ENCODE measurements at places on chromosomes 3 and 15.

- no peak for DNase-seq
Observed at GRCh38 chr3:63791974-63792373, 27.1 kb upstream of the C3orf49 start.

- no peak for DNase-seq
Observed at GRCh38 chr3:69105320-69105719, 17.1 kb downstream of the LMOD3 start.

- no peak for DNase-seq
Observed at GRCh38 chr3:71152892-71153265, 430.6 kb downstream of the FOXP1 start.

GRCh38 chr3:48915296-48915695, 3.3 kb upstream of the ARIH2 start:
- no peak for DNase-seq

DNA sequence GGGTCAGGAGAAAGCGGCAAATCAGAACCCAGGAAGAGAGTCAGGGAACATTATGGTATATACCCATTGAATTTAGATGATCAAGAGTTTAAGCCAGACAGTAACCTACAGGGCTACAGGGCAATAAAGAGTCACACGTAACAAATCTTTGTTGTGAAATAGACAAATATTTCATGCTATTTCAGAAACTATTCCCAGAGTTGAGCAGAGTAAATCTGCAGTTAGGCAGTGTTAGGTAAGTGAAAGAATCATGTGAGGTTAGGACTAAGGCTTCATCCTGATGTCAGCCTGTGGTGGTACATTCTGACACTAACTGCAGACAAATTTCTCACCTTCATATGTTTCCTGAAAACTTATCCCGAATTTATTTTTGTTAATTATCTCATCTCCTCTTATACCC, 153.0 kb downstream of the UBE2E2 start:
- DNase-seq = no peak

DNA sequence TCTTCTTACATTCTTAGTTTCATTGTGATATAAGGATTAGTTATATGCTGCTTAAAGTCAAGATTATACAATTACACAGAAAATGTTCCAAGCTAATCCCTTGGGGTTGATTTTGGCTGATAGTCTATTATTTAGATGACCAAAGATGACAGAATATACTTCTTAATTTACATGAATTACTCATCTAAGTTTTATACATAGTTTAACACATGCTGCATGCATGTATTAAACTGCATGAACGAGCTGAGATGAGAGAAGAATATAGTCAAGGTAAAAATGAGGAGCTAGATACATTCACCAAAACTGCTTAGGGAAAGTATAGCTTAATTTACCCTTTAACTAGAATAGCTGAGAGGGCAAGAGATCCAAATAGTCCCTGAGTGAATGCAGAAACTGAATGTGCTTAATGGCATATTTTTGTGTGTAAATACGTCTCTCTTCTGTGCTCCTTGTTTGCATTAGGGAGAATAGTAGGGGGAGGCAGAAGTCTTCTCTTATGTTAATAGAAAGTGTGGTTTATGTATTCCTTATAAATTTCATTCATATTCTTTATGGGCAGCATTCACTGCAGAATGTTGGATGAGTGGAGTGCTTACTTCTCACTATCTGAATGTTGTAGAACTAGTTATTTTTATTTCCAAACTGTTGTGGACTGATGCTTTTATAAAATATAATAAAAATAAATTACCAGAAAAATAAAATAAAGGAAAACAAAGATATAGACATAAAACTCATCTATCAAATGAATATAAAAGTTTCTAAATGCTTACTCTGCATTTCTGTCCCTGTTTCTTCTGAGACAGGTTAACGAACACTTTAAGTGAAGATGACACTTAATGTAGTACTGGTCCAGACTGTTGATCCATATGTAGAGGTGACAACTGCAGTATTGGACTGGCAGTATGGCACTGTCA, 327.8 kb downstream of the RBMS3 start:
- DNase-seq = no peak

DNA sequence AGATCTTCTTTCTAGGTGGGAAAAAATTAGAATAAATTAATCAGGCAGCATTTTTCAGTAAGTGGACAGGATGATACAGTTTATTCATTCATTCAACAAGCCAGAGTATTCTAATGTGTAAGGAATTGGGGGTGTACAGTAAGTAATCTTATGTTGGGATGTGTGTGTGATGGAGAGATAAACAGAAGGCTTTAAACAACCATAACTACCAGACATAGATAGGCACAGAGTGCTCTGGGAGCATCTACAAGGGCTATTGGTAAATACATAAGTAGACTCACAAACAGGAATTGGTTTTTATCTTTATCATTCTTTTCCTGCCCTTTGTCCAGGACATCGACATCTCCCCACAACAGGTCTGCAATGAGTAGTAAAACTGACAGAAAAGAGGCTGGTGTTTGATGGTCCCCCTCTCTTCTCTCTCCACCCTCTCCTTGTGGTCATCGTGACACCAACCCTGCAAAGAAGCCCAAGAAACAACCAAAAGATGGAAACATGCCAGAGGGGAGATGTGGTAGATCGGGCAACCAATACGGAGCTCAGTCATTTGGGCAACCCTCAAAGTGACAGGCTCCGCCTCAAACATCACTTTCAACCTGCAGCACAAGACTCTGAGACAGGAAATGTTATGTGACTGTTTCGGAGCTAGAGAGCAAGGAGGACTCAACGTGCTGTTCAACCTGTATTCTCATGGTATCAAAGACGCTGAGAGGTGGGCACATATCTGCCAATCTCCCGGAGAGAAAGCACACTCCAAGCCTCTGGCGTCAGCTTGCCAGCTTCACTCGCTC, 28.7 kb upstream of the B3GNT5 start:
- no peak for DNase-seq

DNA sequence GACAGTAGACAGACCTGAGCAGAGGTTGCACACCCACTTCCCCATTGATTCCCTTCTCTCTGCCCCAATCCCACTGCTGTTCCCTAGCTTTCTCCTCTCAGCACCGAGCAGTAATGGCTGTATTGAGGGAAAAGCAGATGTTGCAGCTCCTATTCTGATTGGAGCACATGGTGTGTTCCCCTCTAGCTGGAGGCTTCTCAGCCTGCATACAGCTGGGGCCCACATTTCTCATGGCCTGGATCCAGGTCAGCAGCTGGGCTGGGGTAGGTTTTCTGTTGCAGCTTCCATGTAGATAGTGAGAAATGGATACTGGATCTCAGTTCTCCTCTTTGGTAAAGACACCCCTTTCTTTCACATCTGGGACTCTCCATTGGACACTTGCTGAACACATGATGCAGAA, 50.1 kb downstream of the RYR3 start:
- no peak for DNase-seq

DNA sequence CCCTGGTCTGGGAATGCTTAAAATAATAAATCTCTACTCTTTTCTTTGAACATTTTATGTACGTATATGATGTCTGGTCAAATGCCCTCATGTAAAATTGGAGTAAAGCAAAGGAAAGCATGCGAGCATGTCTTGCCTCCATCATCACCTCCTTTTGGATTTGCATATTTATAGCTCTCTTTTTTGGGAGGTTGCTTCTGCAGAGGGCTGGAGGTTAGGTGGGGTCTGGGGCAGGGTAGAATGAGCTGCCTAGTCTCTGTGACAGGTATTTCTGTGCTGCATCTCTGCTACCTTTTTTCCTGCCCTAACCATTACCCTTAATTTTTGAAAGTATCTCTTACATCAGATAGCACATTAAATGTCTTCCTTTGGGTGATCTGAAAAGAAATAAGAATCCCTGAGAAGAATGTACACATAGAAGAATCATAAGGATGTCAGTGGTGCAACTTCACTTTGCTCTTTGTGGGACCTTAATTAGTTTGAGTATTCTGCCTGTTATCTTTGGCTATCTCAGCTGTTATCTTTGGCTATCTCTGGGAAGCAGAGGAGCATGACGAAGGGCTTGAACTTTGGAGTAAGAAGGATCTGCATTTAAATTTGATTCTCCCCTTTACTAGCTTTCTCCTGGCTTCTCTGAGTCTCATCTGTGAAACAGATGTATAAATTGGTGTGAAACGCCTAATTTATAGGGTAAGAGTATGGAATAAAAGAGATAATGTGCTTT, 40.2 kb downstream of the PPM1L start:
- no peak for DNase-seq

DNA sequence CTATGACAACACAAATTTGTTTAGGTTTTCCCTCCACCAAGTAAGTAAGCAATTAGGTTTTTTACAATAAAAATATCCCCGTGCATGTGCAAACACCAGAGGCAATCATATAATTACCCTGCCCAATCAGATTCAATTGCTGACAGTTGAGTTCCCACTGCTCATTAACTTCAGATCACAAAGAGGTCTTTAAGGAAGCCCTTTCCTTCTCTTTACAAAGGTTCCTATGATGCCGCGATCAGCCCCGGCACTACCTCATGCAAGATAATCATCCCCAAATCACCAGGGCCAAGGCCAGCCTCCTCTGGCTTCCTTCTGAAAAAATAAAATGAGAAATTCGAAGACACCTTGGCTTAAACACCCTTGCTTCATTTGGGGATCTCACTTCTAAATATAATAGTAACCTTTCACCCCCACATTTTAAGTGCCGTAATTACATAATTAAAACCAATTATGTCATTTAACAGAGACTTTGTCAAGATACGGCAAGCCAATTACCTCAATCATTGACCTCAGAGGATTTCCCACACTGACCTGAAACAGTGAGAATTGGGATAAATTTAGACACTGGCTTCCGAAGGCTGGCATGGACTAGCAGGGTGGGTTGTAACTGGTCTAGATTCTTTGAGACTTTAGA, 121.3 kb upstream of the WNT5A start:
- no peak for DNase-seq

Measured in stimulated activated CD4-positive, alpha-beta T cell treated with anti-CD3 and anti-CD28 coated beads, Interleukin-12 subunit alpha, Interleukin-12 subunit beta, amount 100 ng/mL, for 4 hours (primary cell).